WTC11 (cell line): ENCODE measurements at places on chromosomes 16 and 17. TPM values are rescaled to one million over a fixed set of nuclear protein-coding genes. Genes with fewer than 3 reads are reported as not detected.

IKZF3 gene
- 0.81 to 1.0 TPM (median 0.87 TPM) in 3 replicates for total RNA-seq

ANKRD40CL gene
- total RNA-seq, result not detected in 3 replicates

KRTAP3-2 gene
- total RNA-seq, result not detected in 3 replicates

UNC13D gene
- total RNA-seq, result 12.1 to 13.8 TPM (median 13.1 TPM) in 3 replicates

TMEM92 gene
- 9.8 to 10.4 TPM (median 10.3 TPM) in 3 replicates for total RNA-seq

FGF11 gene
- 19.8 to 29.1 TPM (median 28.0 TPM) in 3 replicates for total RNA-seq

PRCD gene
- total RNA-seq, result 2.7 to 4.5 TPM (median 4.0 TPM) in 3 replicates

KRTAP17-1 gene
- total RNA-seq, result not detected in 3 replicates

CCL7 gene
- not detected in 3 replicates for total RNA-seq

KIFC3 gene
- total RNA-seq, result 9.2 to 11.6 TPM (median 10.0 TPM) in 3 replicates

ETV4 gene
- 147 to 195 TPM (median 147 TPM) in 3 replicates for total RNA-seq
